Right hindlimb (tissue), 1 donor: ENCODE measurements at places on chromosomes 6 and 20.

DNA sequence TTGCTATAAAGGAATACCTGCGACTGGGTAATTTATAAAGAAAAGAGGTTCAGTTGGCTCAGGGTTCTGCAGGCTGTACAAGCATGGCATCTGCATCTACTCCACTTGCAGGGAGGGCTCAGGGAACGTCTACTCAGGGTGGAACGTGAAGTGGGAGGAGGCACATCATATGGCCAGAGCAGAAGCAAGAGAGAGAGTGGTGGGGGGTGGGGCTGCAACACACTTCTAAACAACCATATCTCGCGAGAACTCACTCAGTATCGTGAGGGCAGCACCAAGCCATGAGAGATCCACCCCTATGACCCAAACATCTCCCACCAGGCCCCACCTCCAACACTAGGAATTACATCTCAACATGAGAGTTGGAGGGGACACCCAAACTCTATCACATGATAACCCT lies 109.8 kb upstream of the SCAF8 start:
- DNase-seq = no peak

- no peak for DNase-seq
These were observed 71.3 kb upstream of the SOX4 start for GRCh38 chr6:21522143-21522747.

DNA sequence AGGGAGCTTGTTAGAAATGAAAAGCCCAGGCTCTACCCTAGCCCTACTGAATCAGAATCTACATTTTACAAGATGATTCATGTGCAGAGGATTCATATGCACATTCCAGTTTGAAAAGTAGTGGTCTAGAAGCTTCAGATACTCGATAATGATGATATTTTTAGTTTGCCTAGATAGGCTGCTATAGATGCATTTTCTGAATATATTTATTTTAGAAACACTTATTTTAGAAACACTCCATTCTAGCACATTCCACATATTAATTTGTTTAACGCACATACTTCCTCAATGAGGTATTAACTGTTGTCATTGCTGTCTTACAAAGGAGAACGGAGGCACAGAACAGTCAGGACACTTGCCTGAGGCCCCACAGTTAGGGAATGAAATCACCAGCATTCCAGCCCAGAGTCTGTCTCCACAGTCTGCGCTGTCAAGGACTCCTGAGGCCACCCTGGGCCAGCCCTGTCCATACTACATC lies 64.4 kb downstream of the SNAP25 start:
- DNase-seq = no peak

- no peak for DNase-seq
These were observed 56.5 kb downstream of the TCP11 start for GRCh38 chr6:35084511-35085203.

DNA sequence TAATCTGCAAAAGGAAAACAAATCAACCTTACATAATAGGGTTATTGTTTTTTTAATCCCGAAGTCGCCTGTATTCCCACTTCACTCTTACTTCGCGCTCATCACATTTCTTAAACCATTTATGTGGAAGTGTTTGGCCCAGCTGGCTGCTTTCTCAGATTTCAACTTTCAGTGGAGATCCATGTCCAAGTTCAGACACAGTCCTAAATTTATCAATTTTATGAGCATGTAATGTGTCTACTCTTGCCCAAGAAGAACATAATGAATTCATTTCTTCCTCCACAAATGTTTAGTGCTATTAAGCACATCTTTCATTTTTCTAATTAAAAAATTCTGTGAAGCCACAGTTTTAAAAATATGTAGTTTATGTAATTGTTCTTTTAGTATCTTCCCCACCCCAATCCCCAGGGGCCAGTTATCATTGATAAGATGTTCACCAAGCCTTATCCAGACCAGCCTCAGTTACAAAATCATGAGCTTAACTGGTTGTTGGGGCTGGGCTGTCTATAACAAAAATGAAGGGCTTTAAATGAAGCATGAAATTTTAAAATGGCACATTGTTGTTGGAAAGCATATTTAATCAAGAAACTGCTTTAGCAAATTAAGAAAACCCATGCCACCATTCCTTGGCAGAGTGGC lies 151.7 kb downstream of the UST start:
- DNase-seq = no peak
